DMS79 treated with DMSO at 0.1 percent for 48 hours (cell line): ENCODE measurements at places on chromosomes 7 and 10.

GRCh38 chr10:17819836-17820235, 10.7 kb downstream of the MRC1 start:
- DNase-seq, result no peak

DNA sequence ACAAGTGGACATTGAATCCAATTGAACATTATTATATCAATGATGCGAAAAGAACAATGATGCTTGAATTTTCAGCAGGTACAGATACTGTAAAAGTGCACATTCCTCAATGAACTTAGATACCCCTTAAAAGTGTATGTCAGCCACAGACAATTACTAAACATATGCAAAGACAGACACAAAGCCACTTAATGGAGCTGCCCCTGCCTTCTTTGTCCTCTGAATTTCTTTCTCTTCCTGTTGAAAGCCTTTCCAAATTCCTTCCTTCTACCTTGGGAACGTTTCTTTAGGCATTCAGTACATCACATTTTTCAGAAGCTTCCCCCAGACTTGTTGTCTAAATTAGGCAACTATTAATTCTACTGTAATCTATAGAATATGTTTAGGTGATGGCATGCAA, 706.8 kb upstream of the MBL2 start:
- DNase-seq, result no peak

- no peak for DNase-seq
Observed at GRCh38 chr7:86965727-86966120, 93.7 kb downstream of the ELAPOR2 start.

GRCh38 chr7:92421676-92422435, 25.4 kb upstream of the GATAD1 start:
- DNase-seq, result peak; percentile 95

GRCh38 chr7:49333180-49333881, 409.0 kb downstream of the CDC14C start:
- DNase-seq, result no peak

DNA sequence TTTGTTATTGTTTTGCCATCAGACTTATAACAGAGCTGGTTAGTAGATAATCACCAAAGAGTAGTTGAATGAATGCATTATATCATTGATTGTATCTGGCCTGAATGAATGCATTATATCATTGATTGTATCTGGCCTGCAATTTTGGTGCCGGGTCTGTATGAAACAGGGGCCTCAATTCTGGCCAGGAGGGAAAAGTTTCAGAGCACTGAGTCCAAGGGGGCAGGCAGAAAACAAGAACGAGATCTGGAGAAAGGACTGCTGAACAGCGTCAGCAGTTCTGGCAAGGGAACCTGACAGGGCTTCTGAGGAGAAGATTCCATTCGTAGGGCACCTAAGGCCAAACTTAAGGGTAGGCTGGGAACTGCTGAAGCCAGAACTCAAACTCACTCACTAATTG, 128.0 kb downstream of the SEMA3C start:
- no peak for DNase-seq

DNA sequence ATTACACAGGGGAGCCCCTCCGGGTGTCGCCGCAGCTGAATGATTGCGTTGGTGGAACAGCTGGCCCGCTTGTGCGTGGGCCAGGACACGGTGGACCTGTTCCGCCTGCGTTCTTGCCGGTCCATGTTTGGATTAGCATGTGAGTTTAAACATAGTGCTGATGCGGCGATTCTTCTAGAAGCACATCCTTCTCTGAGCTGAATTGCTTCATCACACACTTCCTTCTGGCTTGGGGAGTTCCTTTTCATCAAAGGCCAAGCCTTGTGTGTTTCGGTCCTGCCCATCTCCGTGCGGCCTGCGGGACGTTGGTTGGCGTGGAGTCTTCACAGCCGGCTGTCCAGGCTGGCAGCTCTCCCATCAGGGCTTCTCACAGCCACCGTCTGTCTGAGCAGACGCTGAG, 45.5 kb upstream of the SLC29A4 start:
- no peak for DNase-seq

GRCh38 chr10:69489506-69490090, 38.3 kb downstream of the TSPAN15 start:
- no peak for DNase-seq

- peak; percentile 37 for DNase-seq
Observed at GRCh38 chr7:151076863-151077704, 3.5 kb downstream of the FASTK start.
